Stimulated activated CD8-positive, alpha-beta memory T cell treated with anti-CD3 and anti-CD28 coated beads, Interleukin-2, amount 100 ng/mL, for 1 hour (primary cell): ENCODE measurements at places on chromosomes 16 and 17.

DNA sequence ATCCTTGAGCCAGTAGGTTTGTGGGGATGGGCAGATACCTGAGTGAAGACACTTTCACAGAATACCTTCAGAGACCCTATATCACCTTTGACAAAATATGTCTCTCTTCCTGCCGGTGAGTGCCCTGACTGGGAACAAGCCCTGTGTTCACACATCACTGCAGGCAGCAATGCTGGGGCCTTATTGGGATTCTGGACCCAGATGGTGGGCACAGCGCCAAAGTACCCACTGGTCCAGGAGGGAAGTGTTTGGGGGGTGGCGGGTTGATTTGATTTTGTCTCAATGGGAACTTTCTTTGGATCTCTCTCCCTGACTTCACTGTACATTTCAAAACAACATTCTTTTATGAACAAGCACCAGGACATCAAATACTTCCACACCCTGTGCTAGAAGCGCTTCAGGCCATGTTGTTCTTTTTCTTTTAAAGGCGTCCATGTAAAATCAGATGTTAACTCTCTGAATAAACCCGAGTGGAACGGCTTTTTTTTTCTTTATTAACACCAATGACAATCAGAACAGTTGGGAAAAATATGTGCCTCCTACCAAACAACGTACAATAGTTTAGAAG, 62.4 kb upstream of the AKTIP start:
- no peak for DNase-seq

DNA sequence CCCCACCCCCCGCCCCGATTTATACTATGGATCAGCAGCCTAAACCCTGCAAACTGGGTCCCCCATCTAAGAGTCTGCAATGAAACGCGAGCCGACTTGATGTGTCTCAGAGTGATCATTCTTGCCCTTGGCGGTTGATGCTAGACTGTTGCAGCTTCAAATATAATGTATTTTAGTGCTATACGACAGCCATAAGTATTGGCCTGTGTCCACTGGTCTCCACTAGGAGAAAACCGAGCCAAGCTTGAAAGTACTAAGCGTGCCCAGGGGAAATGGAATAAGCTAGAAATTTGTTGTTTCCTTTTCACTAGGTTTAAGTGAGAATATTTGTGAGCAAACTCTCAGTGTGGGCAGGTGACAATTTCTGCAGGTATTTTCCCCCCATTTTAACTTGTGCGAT, 711.2 kb downstream of the MAF start:
- DNase-seq = no peak

GRCh38 chr17:48631693-48632578, 5.8 kb upstream of the HOXB9 start:
- no peak for DNase-seq

DNA sequence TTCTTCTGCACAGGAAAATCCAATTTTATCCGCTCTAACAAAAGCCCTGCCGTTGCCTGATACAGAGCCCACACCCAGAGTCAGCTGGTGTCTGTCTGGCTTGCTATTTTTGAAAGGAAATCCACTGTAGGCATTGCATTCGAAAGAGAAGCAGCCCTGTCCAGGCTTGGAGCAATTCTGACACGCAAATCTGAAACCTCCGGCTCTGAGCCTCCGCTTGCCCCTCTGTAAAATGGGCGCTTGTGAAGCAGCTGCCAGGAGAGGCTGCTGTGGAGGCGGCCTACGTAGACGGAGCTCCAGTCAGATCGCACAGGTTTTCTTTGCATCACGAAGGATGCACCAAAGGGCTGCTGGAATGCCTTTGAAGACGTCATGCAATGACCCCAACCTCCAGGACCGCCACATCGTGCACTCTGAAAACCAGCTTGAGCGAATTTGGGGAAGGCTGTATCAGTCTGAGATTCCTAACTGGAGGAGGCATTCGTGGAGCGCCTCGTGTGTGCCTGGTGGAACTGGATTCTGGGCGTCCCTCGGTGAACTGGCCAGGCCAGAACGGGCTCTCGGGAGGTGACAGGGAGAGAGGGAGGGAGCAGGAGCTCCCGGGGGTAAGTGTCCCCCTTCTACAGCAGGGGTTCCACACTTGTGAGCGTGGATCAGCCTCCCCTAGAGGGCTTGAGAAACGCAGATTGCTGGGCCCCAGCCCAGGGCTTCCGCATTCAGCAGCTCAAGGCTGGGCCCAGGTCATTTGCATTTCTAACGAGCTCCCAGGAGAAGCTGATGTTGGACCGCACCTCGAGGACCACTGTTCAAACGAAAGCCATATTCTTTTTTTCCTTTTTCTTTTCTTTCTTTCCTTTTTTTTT, 215.5 kb downstream of the MRTFB start:
- no peak for DNase-seq

DNA sequence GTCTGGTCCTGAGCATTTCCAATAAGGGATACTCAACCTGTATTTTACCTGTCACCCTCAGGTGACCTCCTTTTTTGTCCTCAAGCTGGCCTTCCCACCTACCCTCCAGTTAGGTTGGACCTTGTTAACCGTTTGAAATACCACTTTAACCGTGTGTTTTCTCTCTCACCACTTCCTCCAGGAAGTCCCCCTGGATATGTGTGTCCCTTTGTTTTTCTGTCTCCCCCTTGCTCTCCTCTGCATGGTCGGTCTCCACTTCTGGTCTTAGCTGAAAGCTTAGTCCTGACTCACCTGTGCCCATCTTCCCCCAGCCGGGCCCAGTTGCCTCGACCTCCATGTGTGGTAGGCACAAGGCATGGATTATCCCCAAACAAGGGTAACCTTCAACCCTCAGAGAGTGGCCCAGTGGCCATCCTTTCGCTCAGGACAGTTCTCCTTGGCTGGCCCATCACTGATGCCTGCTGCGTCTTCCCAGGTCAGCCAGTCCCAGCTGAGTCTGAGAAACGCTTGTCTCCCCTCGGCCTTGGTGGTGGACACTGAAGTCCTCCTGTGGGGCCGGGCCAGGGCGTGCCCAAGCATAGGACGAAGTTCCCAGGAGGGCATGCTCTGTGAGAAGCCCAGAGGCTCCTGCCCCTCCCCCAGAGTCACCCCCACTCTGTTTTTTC, 20.0 kb downstream of the LASP1 start:
- DNase-seq = no peak

- DNase-seq = no peak
These were observed 5.1 kb downstream of the ETV4 start for GRCh38 chr17:43540821-43541674.

DNA sequence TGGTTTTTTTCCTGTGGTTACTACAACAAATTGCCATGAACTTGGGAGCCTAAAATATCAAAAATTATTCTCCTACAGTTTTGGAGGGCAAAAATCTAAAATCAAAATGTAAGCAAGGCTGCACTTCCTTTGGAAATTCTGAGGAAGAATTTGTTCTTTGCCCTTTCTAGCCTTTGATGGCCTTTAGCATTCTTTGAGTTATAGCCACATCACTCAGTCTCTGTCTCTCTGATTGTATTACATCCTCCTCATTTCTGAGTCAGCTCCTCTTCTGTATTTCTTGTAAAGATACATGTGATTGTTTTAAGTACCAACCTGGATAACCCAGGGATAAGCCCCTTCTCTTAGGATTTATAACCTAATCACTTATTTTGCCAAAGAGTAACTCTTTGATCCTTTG, 282.0 kb downstream of the BCAS3 start:
- DNase-seq = no peak

- no peak for DNase-seq
These were observed at the start of gene PCGF2 for GRCh38 chr17:38748149-38748891. Gene PCGF2, minus strand, starts transcription at chr17:38748336. Its CDS starts 7,934 bp downstream, at chr17:38740402.

- no peak for DNase-seq
These were observed 86.8 kb upstream of the WSB1 start for GRCh38 chr17:27207073-27207513.

DNA sequence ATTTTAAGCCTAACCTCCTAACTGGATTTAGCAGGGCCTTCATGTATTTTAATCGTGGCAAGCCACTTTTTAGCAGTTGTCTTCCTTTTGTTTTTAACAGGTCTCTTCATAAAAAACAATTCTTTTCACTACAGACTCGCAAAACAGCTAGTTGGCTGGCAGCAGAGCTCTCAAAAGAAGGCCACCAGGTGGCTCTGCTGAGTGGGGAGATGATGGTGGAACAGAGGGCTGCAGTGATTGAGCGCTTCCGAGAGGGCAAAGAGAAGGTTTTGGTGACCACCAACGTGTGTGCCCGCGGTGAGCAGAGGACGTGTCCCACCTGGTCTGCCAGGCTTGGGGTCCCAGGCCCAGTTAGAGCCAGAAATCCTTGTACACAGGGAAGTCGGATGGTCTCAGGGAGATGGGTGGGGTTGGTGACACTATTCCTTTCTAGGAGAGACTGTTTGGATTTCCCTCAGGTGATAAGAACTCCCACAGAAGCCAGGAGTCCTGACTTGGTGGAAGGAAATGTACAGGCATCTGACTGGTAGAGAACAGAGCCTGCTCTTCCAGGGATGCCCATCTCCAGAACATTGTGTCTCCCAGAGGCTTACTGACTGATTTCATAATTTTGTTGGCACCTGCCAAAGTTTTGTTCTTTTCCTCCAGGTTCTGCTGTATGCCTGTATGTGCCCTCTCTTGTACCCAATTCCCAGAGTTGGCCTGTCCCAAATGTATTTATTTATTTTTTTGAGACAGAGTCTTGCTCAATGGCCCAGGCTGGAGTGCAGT, 14.9 kb upstream of the DDX19A start:
- DNase-seq = no peak

DNA sequence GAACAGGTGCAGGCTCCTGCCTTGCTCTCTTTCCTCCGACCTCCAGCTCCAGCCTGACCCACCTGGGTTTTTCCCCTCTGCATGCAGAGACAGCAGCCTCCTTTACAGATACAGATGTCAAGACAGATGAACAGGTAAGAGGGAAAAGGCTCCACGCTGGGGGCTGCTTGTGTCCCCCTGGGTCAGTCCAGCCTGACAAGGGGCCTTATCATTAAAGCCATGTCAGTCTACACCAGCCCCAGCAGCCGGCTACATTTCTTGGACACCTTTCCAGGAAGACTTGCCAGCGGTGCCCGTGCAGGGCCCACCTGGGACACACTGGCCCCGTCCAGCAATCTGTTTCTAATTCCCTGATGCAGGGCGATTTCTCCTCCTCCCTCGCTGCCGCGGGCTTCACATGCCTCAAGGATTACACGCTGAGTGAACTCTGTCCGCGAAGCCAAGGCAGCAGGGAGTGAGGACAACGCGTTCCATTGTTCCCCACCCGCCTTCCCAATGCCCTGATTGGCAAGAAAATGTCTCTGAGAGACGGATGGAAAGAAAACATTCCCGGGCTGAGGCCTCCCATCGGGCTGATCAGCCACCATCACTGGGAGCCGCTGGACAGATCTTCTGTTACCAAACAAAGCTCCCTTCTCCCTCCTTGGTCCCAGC, 184.7 kb downstream of the C16orf95 start:
- no peak for DNase-seq

DNA sequence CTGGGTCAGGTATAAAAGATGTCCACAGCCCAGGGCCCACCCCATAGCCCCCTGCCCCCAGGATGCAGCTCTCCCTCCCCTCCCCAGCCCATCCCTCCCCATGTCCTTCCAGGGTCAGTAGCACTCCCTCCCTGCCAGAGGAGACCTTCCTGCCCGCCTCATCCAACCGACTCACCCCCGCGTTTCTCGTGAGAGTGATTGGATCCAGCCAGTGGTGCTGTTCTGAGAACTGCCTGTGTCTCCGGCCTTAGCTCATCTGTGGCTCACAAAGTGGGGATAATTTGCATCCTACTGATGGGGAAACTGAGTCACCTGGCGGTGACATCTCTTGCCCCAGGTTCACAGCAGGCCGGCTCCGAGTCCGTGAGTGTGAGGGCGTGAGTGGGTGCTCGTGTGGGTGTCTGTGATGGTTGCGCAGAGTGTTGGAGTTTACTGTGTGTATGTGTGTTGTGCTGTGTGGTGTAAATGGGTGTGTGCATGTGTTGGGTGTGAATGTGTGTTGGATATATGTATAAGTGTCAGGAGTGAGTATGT, 90.7 kb upstream of the GSE1 start:
- no peak for DNase-seq

DNA sequence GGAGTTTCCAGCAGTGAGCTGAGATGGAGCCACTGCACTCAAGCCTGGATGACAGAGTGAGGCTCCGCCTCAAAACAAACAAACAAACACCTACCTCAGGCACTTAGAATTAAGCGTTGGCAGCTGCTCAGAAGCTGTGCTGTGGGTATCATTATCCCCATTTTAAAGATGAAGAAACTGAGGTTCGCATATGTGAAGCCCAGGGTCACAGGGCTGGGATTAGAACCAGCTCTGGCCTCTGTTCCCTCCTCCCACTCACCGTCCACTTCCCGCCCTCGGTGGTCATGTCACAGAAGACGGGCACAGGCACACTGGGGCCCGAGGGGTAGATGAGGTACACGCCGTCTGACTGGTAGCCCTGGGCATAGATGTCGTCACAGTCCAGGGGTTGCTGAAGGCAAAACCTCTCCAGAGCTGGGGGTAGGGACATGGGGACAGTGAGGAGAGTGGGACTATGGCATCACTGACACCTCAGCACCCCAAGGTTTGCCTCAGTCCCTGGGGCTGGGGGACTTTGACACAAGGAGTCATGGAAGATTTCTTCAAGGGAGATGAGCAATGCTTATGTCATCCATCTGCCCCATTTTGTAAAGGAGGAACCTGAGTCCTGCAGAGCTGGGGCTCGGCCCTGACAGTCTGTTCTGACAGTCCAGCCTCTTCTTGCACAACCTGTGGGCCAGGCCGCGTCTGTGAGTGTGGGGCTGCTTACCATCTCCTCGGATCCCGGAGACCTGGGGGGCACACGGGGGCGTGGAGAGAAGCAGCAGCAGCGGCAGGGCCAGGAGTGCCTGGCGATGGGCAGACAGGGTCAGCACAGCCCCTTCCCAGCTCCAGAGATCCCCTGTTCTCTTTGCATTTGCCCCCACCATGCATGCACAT, 700 bp downstream of the MFAP4 start:
- DNase-seq = no peak

GRCh38 chr17:81537856-81538555, 9.8 kb downstream of the FSCN2 start:
- no peak for DNase-seq

- no peak for DNase-seq
These were observed 4.9 kb downstream of the POLG2 start for GRCh38 chr17:64491994-64492393.

GRCh38 chr16:70512456-70512855, 10.9 kb downstream of the COG4 start:
- DNase-seq = no peak

DNA sequence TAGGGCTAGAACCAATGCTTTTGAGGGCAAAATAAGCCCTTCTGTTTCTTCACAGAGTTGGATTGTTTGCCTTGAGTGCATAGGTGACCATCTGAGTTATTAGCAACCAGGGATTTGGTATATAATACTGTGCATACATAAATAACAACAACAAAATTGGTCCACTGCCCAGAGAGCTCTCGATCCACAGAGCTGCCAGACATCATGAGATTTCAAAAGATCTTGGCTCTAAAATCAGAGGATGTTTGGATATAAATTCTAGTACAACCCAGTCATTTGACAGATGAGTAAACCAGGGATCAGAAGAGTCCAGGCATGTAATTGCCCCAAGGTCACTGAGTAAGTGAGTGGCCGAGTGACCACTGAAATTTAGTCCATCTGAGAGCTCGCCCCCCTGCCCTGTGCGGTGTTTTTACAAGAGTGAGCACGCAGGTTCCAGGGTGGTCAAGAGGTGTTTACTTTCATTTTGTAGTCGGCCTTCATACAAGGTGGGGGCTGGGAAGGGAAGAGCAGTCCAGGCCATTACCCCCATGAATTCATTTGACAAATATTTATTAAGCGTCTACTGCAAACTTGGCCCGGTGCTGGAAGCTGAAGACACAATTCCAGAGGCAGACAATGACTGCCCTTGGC, 1.8 kb upstream of the MT2A start:
- no peak for DNase-seq

GRCh38 chr17:43517615-43518386, 28.3 kb downstream of the ETV4 start:
- DNase-seq = no peak

- DNase-seq = no peak
These were observed 121.3 kb downstream of the TRIM37 start for GRCh38 chr17:58985367-58985766.

- no peak for DNase-seq
These were observed 67.8 kb upstream of the SOX9 start for GRCh38 chr17:72053036-72053435.
